ENCODE measurements at places on chromosomes 5 and 9. TPM values are rescaled to one million over a fixed set of nuclear protein-coding genes. Genes with fewer than 3 reads are reported as not detected.

SLC28A3 gene
- total RNA-seq = not detected

C6 gene
- not detected for total RNA-seq

CTNND2 gene
- 2.1 TPM for total RNA-seq

FGD3 gene
- not detected for total RNA-seq

IFNA13 gene
- total RNA-seq = not detected

ESM1 gene
- not detected for total RNA-seq

ZFP2 gene
- 1.6 TPM for total RNA-seq

OR4F3 gene
- not detected for total RNA-seq

SPATA31A3 gene
- total RNA-seq = not detected

RGS3 gene
- total RNA-seq = 58.2 TPM

DNA sequence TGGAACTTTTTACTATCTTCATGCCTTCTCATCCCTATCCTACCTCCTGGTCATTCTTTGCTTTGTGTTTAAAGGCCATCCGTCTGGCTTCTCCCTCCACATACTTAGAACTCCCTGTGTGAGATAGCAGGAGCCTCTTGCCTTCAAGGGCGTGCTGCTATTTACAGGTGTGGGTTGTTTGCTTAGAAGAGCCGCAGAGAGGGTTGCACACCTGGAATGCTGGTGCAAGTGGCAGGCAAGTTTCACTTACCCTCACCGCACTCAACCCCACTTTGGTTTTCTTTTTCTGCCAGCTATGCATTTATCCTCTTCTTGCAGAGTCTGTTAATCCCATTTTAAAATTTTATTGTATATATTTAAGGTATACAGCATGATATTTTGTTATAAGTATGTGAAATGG lies 12.6 kb downstream of the SKP2 start:
- DNase-seq = no peak

- DNase-seq = no peak
Measured at GRCh38 chr5:80781356-80781755, 126.6 kb upstream of the DHFR start.

GRCh38 chr5:77852068-77852513 lies 76.0 kb upstream of the TBCA start:
- no peak for DNase-seq

DNA sequence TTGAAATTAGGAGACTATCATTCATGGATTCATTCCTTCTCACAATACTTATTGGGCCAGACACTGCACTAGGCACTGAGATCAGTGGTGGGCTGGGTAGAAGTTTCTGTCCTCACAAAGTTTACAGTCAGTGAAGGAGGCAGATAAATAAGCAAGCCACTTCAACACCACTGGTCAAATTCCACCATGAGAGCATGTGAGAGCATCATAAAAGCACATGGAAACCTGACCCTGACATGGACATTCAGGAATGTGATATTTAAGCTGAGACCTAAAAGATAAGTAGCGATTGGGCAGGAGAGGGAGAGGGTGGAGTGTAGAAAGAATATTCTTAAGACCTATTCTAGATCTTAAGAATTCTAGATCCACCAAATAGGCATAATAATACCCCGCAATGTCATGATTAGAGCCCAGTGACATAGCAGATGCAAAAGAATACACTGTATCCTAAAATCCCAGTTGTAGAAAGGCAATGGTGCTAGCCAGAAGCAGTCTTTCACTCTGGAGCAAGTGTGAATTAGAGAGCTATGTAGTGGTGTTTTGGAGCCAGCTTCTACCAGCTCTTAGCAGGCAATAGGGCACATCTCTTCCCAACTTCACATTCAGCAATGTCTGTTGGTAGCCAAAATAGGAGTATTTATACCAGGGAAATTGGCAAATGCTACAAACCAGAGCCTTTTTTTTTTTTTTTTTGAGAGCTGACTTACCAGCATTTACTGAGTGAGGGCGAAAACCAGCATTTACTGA lies 46.4 kb downstream of the SH3RF2 start:
- no peak for DNase-seq

- no peak for DNase-seq
Measured at GRCh38 chr9:84482607-84483006, 142.0 kb upstream of the SLC28A3 start.

GRCh38 chr9:98037357-98037756 lies 19.2 kb upstream of the NANS start:
- no peak for DNase-seq

DNA sequence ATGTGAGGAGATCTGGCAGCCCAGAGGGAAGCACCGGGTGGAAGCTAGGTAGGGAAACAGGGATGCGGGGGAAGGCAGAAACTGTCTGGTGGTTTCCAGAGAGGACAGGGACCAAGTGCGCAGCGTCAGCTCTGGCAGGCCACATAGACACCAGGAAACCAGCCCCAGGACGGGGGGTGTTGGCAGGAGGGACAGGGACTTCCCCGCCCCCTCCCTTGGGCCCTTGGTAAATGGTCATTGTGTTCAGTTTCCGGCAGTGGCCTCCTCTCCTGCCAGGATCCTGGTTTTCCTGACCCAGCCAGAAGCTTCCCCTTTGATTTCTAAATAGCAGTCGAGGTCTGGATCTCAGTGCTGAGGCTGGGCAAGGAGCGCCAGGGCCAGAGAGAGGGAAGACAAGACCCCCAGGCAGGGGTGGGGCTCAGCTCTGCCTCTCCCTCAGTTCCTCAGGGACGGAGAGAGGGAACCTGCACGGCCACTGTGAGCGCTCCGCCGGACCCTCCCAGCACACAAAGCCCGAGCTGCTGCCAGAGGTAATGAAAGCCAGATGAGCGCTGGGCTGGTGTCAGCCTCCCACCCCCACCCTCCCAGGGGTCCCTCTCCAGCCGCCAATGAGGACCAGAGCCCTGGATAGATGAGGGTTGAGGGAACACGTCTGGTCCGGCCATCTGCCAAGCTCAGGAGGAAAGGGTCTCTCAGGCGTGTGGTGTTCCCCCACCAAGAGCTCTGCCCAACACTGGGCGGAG lies 1.8 kb downstream of the RALGDS start:
- no peak for DNase-seq

DNA sequence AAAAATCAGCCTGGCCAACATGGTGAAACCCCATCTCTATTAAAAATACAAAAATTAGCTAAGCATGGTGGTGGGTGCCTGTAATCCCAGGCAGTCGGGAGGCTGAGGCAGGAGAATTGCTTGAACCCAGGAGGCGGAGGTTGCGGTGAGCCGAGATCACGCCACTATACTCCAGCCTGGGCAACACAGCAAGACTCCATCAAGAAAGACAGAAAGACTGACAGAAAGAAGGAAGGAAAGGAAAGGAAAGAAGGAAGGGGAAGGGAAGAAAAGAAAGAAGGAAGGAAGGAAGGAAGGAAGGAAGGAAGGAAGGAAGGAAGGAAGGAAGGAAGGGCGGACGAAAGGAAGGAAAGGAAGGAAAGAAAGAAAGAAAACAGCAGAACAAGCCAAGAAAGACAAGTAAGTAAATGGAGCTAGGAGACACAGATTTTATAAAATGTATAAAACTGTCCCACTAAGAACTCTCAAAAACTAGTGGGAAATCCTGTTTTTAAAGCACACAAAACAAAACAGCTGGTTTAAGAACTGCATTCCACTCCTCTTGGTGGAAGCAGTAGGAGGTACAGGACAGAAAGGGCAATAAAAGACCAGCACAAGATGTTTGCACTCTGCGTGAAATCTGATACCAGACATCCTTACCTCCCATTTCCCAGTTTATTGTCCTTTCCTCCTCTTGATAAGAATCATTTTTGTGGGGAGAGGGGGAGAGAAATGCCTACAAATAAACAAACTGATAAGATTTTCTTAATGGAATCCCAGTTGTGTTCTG lies 46.7 kb downstream of the MYO10 start:
- no peak for DNase-seq

- no peak for DNase-seq
Measured at GRCh38 chr9:80074439-80074838, 502.7 kb downstream of the TLE4 start.

DNA sequence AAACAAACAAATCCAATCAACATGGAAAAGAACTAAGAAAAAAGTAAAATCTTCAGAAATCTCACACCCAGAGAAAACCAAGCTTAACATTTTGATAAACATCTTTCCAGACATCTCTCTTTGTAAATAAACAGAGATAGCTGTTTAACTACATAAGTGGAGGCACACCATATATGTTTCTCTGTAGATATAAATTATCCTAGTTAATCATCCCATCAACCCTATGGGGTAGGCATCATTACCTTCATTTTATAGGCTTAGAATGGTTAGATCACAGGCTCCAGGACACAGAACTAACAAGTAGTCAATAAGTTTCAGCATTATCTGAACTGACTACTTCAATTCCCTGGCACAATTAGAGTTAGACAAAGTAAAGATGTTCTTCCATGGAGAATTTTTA lies 22.4 kb upstream of the NDFIP1 start:
- no peak for DNase-seq

GRCh38 chr9:83620841-83621636 lies 1.9 kb upstream of the IDNK start:
- no peak for DNase-seq

DNA sequence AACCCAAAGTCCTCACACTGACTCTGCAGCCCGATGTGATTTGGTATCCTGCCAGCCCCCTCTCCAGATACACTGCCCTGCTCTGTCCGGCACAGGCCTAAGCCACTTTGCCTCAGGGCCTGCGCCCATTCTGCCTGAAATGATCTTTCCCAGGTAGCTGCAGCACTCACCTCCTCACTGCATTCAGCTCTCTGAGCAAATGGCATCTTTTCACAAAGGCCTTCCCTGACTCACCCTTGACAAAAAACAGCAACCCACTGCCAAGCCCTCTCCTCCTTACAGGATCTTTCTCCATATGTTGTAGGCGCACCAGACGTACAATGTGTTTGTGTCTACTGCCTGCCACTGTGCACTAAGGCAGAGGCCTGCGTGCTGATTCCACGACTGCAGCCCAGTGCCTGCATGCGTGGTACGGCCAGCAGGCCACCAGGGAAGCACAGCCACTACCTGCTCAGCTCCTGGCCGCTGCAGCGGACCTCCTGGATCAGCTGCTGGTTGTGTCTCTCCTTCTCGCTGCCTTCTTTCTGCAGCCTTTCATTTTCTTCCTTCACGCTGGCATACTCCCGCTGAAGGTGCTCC lies 171.2 kb downstream of the CDK5RAP2 start:
- no peak for DNase-seq

DNA sequence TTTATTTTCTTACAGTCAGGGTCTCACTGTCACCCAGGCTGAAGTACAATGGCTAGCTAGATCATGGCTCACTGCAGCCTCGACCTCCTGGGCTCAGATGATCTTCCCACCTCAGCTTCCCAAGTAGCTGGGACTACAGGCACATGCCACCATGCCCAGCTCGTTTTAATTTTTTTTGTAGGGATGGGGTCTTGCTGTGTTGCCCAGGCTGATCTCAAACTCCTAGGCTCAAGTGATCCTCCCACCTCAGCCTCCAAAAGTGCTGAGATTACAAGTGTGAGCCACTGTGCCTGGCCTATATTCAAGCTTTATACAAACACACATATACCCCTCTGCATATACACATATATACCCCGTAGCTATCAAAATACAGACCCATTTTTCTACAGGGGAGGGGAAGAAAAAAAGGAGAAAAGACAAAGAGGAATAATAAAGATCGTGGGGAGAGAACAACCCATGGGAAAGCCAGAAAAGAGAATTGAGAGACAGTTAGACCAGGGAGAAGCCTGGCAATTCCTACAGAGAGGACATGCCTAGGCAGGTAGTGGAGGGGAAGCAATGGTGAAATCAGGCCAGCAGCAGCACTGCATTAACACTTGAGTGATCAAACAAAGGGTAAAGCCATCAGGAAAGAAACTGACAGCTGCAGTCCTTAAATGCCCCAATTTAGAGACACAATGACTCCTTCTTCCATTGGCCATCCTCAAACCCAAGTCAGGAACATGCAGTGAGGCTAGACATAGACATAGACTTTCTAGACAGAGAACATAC lies 102.7 kb downstream of the EFNA5 start:
- no peak for DNase-seq

GRCh38 chr5:52956915-52957747 lies 32.0 kb upstream of the ITGA2 start:
- DNase-seq = no peak

DNA sequence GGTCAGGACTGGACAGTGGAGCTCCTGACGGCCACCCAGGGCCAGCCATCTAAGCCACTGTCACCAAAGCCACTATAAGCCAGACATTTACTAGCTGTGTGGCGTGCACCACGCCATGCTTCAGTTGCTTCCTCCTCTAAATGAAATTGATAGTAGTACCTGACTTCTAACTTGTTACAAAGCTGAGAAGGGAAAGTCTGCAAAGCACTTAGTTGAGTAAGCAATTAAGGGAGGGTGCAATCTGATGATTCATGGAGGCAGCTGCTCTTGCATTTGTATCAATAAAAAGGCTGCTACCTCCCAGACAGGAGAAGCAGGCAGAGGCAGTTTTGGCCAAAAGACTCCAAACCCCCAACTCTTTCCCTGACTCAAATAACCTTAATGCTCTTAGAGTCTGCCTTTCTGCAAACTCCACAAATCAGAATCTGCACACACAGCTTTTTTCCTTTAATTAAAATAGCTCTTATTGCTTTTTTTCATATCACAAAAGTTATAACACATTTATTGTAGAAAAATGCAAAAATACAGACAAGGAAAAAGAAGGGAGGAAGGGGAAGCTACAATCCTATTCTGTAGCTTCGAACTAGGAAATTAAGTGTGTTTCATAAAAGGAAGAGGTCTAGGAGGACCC lies 19.3 kb upstream of the RAPGEF1 start:
- peak; percentile 19 for DNase-seq

GRCh38 chr5:142192286-142193113 lies 83.9 kb downstream of the NDFIP1 start:
- DNase-seq = no peak

- DNase-seq = no peak
Measured at GRCh38 chr5:40515476-40515875, 164.2 kb upstream of the PTGER4 start.

DNA sequence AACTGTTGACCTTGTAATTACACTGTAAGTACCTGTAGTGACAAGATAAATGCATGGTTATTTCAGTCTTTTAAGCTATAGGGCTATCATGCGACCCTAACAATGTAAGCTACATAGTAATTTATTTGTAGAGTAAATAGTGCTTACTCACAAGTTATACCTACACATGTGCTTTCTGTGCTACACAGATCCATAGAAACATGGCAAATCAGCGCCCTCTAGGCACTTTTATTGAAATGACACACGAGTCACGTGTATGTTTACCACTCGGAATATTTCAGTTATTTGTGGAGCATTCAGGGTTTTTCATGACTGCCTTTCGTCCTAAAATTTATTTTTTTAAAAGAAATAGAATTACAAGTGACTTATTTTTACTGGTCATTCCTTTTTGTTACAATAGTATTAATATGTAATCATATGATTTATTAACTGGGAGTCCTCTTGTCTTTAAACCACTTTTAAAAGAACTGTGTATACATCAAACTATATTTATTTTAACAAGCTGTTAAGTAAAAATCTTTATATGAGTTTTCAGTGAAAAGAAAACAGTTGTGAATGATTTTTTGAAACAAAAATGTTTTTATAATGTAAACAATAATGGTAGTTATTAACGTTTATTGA lies 1242.3 kb upstream of the WWC1 start:
- DNase-seq = no peak

GRCh38 chr5:9151684-9152427 lies 394.0 kb downstream of the SEMA5A start:
- no peak for DNase-seq

GRCh38 chr9:111068771-111069170 lies 30.5 kb upstream of the LPAR1 start:
- DNase-seq = no peak
